ENCODE measurements at places on chromosomes 12 and 14.

- DNase-seq = no peak
Measured at GRCh38 chr14:84961637-84962036, 568.3 kb upstream of the FLRT2 start.

GRCh38 chr14:21521501-21521900 is 4.6 kb downstream of the SALL2 start:
- DNase-seq = no peak

DNA sequence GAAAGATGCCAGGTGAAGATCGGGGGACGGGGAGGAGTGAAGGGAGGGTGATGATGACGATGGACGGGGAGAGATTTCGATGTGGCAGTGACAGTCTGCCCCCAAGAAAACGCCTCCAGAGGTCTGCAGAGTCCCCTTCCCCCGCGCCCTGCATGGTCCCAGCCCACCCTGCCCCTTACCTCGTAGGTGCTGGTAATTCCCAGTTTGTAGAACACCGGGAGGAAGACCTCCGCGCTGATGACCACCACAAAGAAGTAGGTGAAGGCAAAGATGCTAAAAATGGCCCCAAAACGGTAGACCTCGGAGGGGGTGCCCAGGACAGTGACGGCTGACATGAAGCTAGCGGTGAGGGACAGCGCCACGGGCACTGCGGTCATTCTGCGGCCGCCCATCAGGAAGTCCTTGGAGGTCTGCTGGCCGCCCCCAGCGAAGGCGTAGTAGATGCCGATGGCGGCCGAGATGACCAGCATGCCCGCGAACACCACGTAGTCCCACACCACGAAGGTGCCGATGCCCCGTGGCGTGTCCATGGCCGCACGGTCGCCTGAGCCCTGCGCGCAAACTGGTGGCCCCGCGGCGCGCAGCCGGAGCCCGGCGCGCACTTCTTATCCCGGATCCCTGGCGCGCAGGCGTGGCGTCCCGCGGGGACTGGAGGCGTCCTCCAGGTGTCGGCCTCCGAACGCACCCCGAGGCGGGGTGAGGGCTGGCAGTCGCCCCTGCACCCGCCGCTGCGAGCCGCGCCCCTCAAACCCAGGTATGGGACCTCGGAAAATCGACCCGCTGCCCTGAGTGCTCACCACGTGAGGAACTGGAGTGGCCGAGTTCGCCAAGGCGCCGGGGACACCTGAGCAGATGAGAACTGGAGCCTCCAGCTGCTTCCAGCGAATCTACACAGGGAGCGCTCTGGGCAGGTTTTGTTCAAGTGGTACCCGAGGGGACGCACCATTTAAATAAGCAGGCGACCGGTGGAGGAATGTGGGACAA is at the start of gene SLC5A8:
SLC5A8 (minus strand) TSS at position 920 of the 984 bp plus-strand sequence; CDS start at position 530, 390 bp downstream.
- DNase-seq = no peak

GRCh38 chr14:63910583-63911363 is 58.0 kb downstream of the SYNE2 start:
- no peak for DNase-seq

DNA sequence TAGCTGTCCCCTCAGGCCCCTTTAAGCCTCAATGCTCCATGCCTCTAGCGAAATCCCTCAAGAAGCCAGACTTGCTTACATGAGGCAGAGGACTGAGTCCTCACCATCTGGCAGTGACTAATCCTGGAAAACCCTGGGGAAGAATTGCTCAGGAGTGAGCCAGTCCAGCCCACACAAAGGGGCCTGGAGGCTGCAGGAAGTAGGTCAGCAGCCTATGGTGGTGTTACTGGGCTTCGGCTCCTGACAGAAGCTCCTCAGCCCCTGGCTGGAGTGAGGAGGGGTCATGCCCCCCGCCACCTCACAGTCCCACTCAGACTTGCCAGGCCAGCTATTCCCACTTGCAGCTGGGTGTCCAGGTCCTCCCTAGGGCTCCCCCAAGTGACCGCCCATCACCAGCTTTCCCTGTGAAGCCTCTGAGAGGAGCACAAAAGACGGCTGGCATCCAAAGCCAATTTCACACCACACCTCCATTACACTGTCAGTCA is 250.5 kb downstream of the DPF3 start:
- no peak for DNase-seq

DNA sequence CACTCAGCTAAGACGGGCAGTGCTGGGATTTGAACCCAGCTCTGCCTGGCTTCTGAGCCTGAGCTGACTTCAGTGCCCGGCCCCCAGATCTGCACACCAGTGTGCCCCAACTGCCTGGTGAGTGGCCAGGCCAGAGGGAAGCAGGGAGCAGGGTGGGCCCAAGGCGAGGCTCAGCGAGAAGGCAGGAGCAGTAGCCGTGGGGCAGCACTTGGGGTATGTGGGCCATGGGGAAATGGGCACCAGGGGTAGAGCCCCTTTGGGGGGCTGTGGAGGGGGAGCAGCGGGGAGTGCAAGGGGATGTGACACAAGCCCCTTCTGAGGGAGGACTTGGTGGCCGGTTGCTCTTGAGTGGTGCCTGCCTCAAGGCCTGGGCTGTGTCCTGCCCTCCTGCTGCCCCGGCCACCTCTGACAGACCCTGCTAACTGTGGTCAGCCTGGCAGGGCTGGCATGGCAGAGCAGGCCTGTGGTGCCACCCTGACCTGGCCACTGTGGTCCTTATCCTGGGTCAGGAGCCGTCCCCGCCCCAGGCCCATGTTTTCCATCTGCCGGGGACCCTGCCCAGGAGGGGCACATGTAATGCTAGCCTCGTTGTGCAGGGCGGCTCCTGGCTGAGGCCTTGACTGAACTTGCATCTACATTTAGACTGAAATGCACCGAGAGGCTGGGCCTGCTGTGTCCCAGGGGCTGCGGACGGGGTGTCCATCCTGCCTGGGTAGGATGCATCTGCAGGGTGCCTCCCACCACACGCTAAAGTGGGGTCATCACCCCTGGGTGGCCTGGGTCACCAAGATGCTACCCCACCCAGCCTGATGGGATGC is 90.5 kb downstream of the KIF26A start:
- DNase-seq = no peak

GRCh38 chr12:5047094-5047493 is 3.4 kb downstream of the KCNA5 start:
- no peak for DNase-seq

GRCh38 chr12:89701606-89702206 is 6.9 kb downstream of the ATP2B1 start:
- no peak for DNase-seq

DNA sequence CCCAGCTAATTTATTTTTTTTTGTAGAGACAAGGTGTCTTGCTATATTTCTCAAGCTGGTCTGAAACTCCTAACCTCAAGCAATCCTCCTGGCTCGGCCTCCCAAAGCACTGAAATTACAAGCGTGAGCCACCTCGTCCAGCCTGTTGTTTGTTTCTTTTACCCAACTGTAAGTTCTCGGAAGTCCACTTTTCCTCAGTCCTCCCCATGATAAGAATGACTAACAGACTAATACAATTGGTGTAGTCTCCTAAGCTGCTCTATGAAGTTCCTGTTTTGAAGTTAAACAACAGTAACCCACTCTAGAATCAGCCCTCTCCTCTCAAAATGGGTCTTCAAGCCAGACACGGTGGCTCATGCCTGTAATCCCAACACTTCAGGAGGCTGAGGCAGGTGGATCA is 36.5 kb downstream of the HIGD1C start:
- DNase-seq = no peak

DNA sequence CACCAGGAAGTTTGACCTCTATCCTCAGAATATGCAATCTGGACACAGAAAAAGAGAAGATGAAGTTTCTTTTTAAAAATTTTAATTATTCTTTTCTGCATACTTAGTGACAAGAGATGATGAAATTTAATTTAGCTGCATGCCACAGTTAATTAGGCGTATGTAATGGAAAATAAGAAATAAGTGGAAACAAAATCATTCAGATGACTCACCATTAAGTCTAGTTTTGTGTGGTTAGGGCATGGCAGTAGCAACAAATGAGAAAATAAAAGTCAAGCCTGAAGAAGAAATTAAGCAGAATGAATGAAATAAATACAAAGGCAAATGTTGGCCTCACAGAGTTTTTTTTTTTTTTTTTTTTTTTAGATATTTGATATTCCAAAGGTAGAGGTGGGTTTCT is 30.9 kb upstream of the KLRD1 start:
- DNase-seq = no peak

Measured in activated gamma-delta T cell (primary cell).